ENCODE measurements at places on chromosomes 6 and 20. TPM values are rescaled to one million over a fixed set of nuclear protein-coding genes. Genes with fewer than 3 reads are reported as not detected.

NPBWR2 gene
- not detected for total RNA-seq

PLCB1 gene
- total RNA-seq = 1.0 TPM

MACROD2 gene
- 1.1 TPM for total RNA-seq

SNX21 gene
- total RNA-seq = 10.8 TPM

TMEM14A gene
- 36.4 TPM for total RNA-seq

ABHD16B gene
- total RNA-seq = not detected

PSMF1 gene
- total RNA-seq = 203 TPM

SLC13A3 gene
- total RNA-seq = 0.09 TPM

TGM3 gene
- total RNA-seq = not detected

REM1 gene
- total RNA-seq = 0.10 TPM
